ENCODE measurements at places on chromosomes 13 and 19. TPM values are rescaled to one million over a fixed set of nuclear protein-coding genes. Genes with fewer than 3 reads are reported as not detected.
A peak's percentile ranks its signal among the peaks of the same experiment; 100 is the strongest.

The SERPINE3 gene
- not detected for total RNA-seq

- ATAC-seq, result no peak
These were observed 223.9 kb upstream of the MIR17HG start for GRCh38 chr13:91123456-91124127.

DNA sequence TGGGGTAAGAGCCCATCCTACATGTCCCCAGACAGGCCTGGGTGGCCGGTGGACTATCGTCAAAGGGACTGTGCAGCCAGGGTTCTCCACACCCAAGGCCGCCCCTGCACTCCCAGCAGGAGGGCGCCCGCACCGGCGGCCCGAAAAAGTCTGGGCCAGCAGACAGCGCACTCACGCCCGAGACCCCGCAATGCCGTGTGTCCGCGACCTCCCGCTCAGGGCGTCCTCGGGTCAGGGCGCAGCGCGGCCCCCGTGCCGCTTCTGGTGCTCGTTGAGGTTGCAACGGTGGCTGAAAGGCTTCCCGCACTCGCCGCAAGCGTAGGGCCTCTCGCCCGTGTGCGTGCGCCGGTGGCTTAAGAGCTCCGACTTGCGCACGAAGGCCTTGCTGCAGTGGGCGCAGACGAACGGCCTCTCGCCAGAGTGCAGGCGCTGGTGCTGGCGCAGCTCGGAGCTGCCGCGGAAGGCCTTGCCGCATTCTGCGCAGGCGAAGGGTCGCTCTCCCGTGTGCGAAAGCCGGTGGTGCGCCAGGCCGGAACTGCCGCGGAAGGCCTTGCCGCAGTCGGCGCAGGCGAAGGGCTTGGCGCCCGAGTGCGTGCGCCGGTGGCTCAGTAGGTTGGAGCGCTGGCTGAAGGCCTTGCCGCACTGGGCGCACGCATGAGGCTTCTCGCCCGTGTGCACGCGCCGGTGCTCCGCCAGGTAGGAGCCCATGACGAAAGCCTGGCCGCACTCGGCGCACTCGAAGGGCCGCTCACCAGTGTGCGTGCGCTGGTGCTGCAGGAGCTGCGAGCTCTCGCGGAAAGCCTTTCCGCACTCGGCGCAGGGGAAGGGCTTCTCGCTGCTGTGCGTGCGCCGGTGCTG lies 2.8 kb upstream of the A1BG start:
- ATAC-seq, result peak; percentile 5

GRCh38 chr13:51955281-51955771 lies 55.9 kb downstream of the ATP7B start:
- peak; percentile 39 for ATAC-seq

GRCh38 chr19:3573858-3574637 lies 1.3 kb downstream of the HMG20B start:
- ATAC-seq, result peak; percentile 70

GRCh38 chr19:40398417-40399131 lies 8.6 kb upstream of the HIPK4 start:
- peak; percentile 51 for ATAC-seq

- no peak for ATAC-seq
These were observed 13.6 kb upstream of the FBXO17 start for GRCh38 chr19:38989066-38989605.

DNA sequence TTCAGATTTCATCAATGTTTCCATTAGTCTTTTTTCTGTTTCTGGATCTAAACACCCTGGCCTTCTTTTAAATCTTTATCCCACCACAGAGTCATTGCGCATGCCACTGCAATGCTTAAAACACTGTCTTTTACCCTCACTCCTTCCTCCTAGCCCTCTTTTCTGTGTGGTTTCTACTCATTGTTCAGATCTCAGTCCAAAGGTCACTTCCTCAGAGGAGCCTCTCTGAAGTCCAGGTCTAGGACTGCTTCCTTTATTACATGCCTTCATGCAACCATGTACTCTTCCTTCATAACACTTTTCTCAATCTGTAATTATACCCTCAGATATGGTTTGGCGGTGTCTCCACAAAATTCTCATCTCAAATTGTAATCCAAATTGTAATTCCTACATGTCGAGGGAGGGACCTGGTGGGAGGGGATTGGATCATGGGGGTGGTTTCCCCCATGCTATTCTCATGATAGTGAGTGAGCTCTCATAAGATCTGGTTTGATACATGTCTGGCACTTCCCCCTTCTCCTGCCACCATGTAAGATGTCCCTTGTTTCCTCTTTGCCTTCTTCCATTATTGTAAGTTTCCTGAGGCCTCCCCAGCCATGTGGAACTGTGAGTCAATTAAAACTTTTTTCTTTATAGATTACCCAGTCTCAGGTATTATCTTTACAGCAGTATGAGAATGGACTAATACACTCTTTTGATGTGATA lies 808.9 kb downstream of the DIAPH3 start:
- no peak for ATAC-seq

The KPTN gene
- total RNA-seq, result 9.8 TPM

The MAU2 gene
- 33.4 TPM for total RNA-seq

DNA sequence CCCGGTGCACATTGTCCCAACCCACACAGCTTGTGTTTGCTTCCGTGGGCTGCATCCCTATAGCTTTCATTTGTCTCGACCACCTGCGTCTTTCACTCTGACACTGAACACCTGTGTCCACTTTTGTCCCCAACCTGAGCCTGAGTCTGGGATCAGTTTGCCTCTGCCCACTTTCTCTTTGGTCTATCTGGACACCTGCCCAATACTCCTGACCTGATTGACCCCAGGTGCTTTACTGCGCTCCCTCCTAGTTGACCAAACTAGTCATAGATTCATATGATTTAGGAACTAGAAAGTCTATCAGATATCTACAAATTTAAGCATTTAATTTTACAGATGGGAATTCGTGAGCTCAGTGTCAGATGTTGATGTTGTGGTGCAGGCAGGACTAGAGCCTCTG lies 209.9 kb downstream of the DCT start:
- no peak for ATAC-seq

GRCh38 chr19:42421101-42421500 lies 6.1 kb downstream of the LIPE start:
- no peak for ATAC-seq

GRCh38 chr13:29847501-29847983 lies 2.9 kb downstream of the UBL3 start:
- ATAC-seq, result no peak

GRCh38 chr19:792306-792885 lies 4.9 kb upstream of the PTBP1 start:
- ATAC-seq, result no peak

GRCh38 chr13:31357581-31357980 lies 157.8 kb downstream of the B3GLCT start:
- no peak for ATAC-seq

DNA sequence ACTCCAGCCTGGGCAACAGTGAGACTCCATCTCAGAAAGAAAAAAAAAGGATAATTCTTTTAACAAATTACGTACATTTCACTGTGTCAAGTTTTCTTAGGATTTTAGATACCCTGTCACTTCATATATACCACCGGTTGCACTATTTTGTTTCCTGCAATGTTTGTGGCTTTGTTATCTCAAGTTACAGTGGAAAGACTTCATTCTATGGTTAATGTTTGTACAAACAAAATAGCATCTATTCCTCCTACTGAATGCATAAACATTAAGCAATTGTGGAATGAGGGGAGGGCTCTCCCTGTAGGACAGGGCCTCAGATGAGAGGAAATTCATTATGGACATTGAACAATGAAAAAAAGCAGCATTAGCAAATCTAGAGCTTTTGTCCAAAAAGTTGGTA lies 120.1 kb downstream of the DNAJC3 start:
- ATAC-seq, result no peak

GRCh38 chr19:23597661-23598060 lies 89.4 kb downstream of the ZNF675 start:
- no peak for ATAC-seq

DNA sequence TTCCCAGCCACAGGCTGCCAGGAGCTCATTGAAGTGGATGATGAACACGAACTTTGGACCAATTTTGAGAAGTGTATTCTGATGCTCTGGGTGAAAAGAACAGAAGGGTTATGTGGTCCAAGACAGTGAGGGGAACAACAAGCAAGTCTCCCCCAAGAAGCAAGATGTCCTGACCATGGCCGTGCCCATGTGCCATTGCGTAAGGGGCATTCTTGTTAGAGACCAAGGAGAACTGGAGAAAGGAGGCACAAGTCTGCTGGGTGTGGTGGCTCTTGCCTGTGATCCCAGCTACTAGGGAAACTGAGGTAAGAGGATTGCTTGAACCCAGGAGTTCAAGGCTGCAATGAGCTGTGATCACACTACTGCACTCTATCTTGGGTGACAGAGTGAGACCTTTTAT lies 27.0 kb upstream of the UBAC2 start:
- ATAC-seq, result no peak

The HOMER3 gene
- total RNA-seq, result 14.1 TPM

All from esophagus mucosa (tissue), 1 donor.